ENCODE measurements at places on chromosomes 1 and 21.
A peak's percentile ranks its signal among the peaks of the same experiment; 100 is the strongest.

DNA sequence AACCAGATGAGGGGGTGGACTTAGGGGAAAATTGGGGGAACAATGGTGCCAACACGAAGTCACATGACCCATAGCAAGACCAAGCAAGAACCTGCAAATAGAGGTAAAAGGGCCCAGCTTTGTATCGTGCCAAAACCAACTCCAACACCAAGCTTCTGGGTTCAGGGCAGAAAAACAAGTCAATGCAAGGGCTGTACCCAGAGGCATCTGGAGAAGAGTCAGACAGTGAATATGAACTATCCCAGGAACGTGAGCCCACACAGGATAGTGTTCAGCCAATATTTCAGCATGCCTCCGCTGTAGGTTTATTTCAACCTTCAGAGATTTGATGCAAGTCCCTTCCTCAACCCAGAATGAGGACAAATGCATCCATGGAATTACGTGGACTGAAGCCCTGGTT is 15.0 kb upstream of the ZMYM6 start:
- no peak for DNase-seq

GRCh38 chr1:172875892-172876291 is 174.8 kb downstream of the TNFSF18 start:
- DNase-seq, result no peak

- no peak for DNase-seq
These were observed 169.4 kb downstream of the ACTL8 start for GRCh38 chr1:17924578-17924977.

GRCh38 chr1:93960641-93961147 is 51.5 kb upstream of the GCLM start:
- DNase-seq, result no peak

- no peak for DNase-seq
These were observed 9.2 kb upstream of the ERG start for GRCh38 chr21:38507374-38507942.

DNA sequence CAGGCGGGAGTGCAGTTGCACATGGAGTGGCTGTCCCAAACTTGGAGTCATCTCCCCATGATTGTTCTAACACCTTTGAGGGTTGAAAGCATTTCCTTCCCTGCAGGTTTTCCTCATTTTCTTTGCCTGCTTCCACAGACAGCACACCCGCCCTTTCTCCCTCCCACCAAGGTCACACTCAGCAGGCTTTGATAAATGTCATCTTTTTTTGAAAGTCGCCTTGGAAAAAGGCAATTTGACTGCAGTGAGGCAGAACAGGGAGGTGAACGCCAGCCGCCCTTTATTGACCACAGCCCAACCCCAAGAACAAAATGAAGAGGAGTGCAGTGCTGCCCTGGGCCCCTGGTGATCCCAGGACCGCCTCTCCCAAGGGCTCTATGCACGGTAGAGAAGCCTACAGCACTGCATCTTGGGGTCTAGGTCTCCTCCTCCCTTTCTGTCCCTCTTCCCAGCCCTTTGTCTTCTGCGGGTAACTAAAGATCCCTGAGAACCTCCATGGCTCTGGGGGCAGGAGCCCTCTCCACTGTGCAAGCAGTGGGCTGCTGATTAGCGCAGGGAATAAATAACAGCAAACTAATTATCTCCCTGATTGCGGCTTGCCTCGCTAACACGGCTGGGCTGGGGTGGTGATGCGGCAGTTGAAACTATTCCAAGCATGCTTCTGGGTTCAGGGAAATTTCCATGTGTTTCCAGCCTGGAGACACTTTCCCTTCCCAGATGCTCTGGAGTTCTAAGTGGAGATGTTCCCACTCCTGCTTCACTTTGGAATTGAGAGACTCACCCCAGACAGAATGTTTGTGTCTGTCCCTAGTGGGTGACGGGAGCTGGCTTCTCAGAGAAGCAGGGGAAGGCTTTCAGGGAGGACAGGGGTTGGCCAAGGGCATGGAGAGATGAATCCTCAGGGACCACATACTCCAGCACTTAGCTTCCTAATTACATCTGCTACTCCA is 11.8 kb upstream of the AMIGO1 start:
- DNase-seq, result peak; percentile 23

- DNase-seq, result no peak
These were observed 23.9 kb upstream of the RUNX1 start for GRCh38 chr21:35072960-35073359.

- no peak for DNase-seq
These were observed 249.1 kb upstream of the NR5A2 start for GRCh38 chr1:199778324-199778955.

GRCh38 chr1:77583483-77583882 is 99.0 kb downstream of the ZZZ3 start:
- no peak for DNase-seq

- no peak for DNase-seq
These were observed 320.8 kb upstream of the DUSP10 start for GRCh38 chr1:222062640-222063039.

DNA sequence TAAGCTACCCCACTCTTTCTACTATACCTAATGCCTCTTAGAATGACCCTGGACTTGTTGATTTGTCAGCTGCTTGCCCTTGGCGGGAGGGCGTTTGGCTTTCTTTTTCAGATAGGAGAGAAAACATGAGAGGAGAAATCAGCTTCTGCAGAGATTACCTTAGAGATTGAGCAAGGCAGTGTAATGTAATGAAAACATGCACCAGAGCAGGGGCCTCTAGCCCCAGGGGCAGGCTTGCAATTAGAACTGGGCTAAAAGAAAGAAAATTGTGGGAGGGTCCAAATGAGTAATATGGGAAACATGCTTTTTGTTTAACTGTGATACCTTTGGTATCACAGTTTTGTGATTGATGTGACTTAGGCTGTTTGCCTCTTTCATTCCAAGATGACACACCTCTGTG is 89.7 kb downstream of the PBX1 start:
- peak; percentile 9 for DNase-seq

DNA sequence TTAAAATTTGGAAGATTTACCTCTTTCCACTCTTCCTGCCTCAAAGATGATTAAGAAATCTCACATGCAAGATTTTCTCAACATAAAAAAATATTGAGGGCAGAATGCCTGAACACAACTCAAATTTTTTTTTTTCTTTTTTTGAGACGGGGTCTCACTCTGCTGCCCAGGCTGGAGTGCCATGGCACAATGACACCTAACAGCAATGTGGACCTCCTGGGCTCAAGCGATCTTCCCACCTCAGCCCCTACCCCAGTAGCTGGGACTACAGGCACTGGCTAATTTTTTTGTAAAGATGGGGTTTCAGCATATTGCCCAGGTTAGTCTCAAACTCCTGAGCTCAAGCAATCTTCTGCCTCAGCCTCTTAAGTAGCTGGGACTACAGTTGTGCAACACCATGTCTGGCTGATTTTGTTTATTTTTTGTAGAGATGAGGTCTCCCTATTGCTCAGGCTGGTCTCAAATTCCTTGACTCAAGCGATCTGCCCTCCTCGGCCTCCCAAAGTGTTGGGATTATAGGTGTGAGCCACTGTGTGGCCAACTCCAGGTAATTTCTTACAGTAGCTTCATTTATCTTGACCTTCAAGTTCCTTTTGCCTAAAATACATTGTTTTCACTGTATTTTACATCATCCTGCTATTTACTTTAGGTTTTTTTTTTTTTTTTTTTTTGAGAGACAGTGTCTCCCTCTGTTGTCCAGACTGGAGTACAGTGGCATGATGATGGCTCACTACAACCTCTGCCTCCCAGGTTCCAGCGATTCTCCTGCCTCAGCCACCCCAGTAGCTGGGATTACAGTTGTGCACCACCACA is 10.4 kb downstream of the NUCKS1 start:
- peak; percentile 42 for DNase-seq

DNA sequence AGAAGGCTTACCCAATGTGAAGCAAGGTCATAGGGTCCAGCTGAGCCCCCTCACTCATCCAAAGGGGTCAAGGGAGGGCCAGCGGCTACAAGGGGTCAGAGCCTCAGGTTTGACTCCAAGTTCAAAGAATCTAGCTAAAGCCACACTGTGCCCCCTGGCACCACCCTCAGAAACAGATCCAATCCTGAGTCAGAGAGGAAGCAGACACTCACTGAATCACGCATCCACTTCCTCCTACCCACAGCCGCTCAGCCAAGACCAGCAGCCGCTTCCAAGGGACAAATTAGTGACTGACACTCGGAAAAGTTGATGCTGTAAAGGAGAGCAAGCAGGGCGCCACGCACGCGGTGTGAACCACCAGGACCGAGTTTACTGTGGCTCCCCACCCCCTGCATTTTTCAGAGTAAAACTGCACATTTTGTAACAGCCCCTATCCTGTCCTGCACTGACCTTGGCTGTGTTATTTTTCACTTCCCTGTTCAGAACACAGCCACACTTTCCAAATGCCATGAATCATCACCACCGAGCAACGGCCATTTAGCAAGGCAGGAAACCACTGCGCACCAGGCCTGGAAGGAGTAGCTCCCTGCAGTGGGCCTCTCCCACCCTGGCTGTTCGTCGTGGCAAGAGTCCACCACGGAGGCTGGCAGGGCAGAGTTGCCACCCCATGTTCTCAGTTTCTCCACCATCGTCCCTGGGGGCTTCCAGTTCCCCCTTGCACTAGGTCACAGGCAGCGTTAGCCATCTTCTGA is 147.8 kb downstream of the TOMM20 start:
- peak; percentile 96 for DNase-seq

- DNase-seq, result peak; percentile 89
These were observed 63.3 kb upstream of the WDR26 start for GRCh38 chr1:224497714-224498573.

DNA sequence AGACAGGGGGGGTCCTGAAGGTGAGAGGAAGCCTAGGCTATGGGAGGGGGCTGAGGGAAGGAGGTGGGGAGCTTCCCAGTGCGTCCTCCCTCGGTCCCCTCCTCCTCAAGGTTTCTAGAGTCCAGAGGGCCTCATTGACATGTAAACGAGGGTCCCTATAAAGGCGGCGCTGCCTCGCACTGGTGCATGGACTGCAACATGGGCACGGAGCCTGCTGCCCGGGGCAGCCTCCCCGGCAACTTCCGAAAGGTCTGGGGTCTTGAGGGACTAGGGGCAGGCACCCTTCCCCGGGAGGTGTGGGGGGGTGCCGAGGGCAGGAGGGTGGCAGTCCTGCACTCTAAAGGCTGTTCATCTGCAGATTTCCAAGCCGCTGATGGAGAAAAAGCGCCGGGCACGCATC is at the start of gene HES3:
Gene HES3 (plus strand): TSS at position 187 of the 400 bp plus-strand sequence. CDS start 187 bp downstream, at position 374.
- DNase-seq, result no peak
